ENCODE measurements at places on chromosomes 2 and 18.

DNA sequence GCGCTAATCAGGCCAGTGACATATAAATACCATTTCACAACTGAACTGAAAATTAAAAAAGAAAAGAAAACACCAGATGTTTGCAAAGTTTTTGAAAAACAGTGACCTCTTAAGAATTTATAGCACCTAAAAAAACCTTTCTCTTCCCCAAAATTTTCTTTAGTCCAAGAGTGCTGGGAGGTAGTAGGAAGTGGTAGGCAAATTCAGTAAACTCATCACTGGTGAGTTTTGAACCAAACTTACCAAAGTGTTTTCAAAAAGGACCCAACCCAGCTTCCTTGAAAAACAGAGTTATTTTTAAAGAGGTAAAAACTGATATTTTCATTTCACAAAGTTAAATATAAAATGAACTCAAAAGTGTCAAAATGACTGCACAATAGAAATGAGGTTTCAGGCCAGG lies 90.4 kb downstream of the TMEM247 start:
- DNase-seq: no peak

DNA sequence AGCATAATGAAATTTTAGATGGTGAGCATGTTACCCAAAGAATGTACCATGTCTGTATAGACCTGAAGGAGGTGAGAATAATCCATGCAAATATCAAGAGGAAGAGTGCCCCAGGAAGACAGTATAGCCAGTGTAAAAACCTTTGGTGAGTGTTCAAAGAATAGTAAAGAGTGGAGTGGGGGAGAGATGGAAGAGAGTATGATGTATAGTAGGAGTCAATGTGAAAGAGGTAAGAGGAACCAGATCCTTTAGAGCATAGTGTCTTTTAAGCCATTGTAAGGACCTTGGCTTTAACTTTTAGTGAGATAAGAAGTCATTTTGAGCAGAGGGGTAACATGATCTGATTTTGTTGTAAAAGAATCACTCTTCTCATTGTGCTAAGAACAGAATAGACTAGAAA lies 1052.3 kb upstream of the ZEB2 start:
- no peak for DNase-seq

- DNase-seq: no peak
These were observed 376.8 kb downstream of the TSN start for GRCh38 chr2:122132147-122132691.

DNA sequence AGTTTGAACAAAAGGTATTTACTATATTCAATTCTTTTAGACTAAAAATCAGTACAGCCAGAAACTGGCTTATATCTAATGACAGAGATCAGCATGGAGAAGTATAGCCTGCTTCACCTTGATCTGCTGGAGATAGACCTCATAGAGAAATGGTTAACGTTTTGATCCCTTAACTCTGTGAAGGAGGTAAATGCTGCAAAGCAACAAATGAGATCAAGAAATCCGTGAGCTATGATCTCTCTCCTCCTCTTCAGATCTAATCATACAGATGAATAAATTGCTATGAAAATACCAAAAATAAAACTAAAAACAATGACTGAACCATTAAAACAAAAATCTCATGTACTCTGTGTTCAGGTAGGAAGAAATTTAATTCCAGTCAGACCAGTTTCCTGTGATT lies 42.8 kb downstream of the KLHL14 start:
- DNase-seq: no peak

DNA sequence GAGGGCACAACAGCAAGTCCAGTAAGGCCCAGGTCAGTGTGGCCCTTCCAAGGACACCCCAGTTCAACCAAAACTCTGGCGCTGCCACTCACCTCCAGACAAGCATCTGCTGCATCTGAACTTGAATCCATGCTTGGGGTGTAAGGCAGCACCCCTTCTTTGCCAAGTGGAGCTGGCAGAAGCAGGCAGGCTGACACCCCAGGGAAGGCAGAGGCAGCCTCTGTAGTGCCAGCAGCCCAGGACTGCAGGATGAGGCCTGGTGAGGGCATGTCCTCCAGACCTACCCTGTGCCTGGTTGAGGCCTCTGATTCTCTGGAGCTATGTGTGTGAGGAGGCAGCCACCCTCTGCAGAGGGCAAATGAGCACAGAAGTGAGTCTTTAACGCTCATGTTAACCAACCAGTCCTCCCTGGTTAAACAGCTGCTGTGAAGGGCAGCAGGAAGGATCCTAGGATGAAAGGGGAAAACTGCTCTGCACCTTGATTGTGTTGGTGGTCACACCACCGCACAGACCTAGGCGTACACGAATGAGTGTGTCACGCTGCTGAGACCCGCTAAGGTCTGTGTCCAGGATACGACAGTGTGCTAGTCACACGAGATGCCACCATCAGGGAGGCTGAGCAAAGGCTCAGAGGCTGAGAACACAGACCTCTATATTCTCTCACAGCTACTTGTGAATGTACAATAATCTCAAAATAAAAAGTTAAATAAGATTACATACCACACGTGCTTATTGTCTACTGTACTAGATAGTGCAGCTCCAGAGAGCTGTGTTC lies 2.2 kb downstream of the PARD6G start:
- DNase-seq: no peak

DNA sequence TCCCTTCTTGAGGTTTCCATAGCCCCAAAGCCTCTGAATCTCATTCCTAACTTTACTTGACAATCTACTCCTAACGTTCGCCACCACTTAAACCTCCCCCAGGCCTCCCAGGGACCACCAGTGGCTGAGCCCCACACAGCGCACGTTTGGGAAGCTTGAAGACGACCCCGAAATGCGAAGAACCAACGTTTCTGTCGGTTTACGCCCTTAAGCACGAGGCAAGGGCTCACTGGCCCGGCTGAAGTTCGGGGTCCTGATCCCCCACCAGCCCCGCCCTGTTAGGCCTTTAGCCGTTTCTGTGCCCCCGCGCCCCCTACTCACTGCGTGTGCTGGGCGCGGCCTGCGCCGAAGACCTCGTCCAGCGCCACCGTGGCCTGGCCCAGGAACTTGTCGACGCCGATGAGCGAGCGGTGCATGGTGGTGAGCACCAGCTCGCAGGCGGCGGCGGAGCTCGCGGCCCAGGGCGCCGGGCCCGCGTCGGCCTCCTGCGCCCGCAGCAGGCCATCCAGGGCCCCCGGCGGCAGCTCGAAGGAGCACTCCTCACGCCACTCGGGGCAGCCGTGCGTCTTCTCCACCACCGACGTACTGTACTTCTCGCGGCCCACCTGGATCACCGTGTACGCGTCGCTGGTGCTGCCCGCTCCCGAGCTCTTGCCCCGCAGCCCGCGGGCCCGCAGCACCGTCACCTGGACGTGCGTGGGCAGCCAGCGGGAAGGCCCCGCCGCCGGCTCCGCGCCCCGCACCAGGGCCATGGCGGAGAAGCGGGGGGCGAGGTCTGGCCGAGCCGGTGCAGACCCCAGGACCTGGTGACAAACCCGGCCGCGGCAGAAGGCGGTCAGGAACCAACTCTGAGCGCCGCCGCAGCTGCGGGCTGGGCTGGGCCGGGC lies 479 bp downstream of the RAB11FIP5 start:
- no peak for DNase-seq

GRCh38 chr2:238151628-238152235 lies 7.0 kb upstream of the ERFE start:
- no peak for DNase-seq

DNA sequence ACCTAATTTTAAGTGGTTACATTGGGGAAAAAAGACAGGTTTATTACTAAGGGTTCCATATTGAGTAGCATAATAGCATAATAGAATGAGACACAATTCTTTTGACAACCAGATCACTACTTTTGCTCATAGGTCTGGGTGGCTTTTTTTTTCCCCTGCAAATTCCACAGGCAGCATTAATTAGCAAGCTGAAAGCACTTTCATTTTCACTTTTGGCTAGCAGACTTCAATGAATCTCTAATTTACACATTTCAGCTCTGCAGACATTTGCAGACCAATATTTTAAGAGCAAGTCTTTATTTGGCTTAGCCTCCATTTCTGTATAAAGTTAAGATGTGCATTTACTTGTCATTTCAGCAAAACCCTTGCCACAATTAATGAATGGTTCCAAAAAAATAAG lies 185.5 kb downstream of the NOL4 start:
- no peak for DNase-seq

DNA sequence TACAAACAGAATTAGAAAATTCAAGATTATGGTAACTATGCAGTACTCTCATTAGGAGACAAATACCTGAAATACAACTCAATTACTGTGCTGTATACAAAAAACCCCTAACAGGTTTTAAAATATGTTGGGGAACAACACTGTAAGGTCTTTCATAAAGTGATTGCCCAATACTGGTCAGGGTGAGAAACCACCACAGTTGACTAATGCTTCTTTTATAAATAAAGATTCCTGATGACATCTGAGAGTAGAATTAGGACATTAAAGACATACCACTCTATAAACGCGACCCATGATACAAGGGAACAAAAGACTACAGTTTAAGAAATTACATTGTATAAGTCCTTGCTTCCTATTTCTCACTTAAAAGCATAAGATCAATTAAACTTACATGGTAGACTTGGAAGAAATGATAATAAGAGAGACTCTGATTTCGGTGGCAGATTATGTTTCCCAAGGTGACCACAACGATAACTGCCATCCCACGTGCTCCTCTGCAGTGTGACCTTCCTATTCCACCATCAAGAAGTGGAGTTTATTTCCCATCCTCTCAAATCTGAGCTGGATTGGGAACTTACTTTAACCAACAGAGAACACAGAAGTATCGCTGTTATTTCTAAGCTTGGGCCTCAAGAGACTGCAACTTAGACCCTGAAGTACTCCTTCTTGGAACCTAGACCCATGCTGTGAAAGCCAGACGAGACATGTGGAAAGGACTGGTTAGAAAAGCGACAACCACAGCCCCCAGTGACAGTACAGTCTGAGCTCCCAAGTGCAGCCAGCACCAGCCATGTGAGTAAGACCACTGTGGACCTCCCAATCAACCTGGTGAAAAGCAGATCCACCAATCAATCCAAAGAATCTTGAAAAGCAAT lies 52.3 kb downstream of the ZNF521 start:
- DNase-seq: no peak
